ENCODE measurements at places on chromosomes 2 and 18.

- DNase-seq = peak; percentile 61
Observed at GRCh38 chr2:127080226-127080937, 26.6 kb downstream of the BIN1 start.

DNA sequence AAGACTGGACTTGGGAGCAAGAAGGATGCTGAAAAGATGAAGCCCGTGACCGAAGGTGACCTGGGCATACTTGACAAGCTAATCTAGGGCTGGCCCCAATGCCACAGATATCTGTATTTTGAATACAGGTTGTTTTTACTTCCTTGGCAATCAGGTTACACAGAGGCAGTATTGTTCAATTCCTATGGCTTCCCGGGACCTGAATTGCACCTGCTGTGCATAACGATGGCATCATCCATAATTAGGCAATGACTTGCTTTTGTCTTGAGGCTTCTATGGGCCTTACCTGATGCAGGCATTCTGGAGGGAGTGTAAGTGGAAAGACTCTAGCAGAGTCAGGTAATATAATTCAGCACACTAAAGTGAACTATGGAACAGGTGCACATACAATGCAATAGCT is 60.6 kb upstream of the CUL3 start:
- no peak for DNase-seq

DNA sequence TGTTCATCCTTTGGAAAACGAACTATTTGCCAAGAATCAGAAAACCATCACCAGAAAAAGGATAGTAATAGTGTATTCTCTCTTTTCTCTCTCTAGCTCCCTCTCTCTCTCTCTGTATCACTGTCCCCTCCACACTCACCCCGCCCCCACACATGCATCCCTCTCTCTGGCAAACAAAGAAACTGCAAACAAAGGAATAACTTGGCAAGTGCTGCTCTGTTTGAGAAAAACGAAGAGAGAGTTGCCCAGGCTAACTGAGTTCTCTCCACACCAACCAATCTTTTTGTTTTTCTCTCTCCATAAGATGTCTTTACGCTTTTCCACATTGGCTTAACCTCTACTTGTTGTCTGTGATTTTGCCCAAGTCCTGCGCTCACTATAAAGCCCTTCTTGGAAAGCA is 316.2 kb downstream of the EPHA4 start:
- no peak for DNase-seq

DNA sequence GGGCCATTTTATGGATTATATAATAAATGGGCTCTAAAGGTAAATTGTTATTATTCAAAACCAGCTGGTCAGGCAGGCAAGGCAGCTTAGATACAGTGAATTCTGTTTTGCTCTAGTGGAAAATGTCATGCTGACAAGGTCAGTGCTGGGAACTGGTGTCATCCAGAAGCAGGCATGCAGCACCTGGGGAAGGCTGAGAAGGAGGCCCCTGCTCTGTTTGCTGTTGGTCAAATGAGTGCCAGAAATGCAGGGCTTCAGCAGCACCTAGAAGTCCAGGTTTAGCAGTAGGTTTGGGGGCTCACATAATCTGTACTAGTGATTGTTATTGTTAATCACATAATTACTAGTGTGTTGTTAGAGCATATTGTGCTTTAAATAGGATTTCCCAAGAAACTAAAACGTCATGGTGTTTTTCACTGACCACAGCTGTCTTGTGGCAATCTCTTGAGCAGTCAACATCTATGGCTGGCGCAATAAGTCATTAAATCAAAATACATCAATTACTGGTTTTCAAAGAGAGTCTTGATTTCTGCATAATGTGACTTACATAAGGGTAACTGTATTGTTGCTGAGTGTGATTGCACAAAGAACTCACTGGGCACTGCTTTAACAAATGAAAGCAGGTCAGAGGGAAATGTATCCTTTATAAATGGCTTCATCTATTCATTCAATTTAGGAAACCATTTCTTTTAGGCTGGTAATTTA is 99.1 kb downstream of the MYO3B start:
- no peak for DNase-seq

- no peak for DNase-seq
Observed at GRCh38 chr2:98479371-98479770, 34.7 kb downstream of the INPP4A start.

GRCh38 chr2:161763153-161763552 is 138.9 kb downstream of the SLC4A10 start:
- DNase-seq = no peak

- no peak for DNase-seq
Observed at GRCh38 chr2:86807468-86808275, 17.0 kb upstream of the CD8A start.

DNA sequence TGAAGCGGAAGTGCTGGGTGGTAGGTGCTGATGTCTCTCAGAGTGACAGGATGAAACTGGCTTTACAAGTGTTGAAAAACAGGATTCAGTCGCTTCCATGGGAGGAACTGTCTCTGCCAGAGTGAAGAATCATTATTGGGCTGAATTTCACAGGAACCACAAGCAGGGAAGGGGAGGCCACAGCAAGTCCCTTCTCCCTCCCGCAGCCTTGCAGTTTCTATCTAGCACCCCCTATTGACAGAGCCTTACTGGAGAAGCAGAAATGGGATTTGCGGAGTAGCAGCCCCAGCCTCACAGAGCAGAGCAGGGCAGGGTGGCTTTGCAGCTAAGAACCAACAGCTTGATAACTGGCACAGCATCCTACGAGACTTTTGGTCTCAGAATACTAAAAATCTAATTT is 33.3 kb upstream of the RMP24 start:
- no peak for DNase-seq

DNA sequence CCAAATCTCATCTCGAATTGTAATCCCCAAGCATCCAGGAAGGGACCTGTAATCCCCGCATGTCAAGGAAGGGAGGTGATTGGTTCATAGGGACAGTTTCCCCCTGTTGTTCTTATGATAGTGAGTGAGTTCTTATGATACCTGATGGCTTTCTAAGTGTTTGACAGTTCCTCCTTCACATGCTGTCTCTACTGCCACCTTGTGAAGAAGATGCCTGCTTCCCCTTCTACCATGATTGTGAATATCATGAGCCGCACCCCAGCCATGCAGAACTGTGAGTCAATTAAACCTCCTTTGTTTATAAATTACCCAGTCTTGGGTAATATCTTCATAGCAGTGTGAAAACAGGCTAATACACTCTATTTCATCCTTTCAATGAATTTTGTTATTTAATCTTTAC is 446.7 kb downstream of the RNF144A start:
- DNase-seq = no peak

DNA sequence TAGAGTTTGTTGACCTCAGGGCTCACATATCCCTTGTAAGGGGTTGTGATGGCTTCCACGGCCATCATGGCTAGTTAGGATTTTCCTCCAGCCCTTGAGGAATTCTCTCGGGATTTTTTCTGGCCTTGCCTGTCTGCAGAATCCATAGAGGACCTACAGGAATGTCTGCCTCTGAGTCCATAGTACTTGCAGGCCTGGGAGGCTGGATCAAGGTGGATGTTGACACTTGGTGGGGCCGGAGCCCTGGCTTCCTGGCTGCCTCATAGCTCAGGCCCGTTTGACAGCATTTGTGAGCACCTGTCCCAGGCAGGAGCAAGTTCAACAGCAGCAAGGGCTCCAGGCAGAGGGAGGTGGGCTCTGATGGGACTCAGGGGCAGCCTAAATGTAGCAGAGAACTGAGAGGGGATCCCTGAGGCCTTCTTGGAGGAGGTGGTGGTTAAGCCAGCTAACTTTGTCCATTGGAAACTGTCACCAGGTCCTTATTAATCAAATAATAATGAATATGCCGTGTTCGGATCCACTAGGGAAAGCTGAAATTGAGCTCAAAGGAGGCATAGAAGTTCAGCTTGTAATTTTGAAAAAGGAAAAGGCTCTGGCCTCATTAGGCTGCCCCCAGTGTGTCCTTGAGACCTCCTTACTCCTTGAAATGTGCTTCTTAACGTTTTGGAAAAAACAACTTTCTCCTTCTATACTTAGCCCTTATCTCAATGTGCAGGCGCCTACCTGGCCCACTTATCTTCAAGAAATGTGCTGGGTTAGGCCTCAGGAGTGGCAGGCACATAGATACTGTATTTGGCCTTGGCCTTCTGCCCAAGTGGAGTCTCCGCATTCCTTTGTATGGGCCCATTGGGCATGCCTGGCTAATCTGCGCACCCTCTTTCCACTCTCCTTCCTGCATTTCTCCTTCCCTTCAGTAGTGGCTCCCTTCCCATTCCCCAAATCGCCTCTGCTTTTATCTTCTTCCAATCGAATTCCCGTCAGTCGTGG is 66.9 kb downstream of the HPCAL1 start:
- no peak for DNase-seq

- no peak for DNase-seq
Observed at GRCh38 chr2:101811226-101812015, 113.9 kb downstream of the MAP4K4 start.

GRCh38 chr18:7566244-7566566 is 911 bp upstream of the PTPRM start:
- no peak for DNase-seq

DNA sequence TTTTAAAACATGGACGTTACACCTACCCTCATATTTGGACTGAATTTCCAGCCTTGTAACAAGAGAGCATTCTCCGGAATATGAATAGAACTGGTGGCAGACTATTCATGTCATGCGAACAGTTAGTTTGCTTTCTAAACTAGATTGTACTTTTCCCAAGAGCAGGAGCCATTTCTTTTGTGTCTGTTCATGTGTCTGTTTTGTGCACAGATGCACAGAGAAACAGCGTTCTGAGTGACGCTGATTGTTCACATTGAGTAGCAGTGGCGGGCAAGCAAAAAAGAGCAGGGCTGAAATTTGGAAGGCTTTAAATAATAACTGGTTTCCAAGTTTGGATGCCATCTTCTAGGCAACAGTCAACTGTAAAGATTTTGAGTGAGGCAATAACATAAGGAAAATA is 200.3 kb downstream of the NRXN1 start:
- no peak for DNase-seq

DNA sequence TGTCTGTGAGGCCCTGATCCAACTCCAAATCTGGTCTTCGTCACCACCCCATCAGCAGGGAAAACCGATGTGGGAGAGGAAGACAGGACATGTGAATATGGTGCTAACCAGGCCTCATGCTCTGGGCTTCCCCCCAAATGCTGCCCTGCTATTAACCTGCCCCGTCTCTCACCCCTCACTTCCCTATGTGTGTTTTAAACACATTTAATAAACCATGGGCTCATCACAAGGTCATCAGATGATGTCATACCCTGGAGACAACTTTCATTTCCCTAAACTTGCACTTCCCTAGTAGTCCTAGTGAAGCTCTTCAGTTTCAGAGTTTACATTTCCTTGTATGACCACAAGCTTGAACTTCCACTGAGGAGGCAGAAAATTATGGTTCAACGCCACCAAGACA is 49.9 kb downstream of the CD8B2 start:
- DNase-seq = no peak

Data from stimulated activated CD4-positive, alpha-beta T cell treated with anti-CD3 and anti-CD28 coated beads, Interleukin-12 subunit alpha, Interleukin-12 subunit beta, amount 100 ng/mL, for 48 hours (primary cell).